ENCODE measurements at places on chromosomes 2 and 18.

DNA sequence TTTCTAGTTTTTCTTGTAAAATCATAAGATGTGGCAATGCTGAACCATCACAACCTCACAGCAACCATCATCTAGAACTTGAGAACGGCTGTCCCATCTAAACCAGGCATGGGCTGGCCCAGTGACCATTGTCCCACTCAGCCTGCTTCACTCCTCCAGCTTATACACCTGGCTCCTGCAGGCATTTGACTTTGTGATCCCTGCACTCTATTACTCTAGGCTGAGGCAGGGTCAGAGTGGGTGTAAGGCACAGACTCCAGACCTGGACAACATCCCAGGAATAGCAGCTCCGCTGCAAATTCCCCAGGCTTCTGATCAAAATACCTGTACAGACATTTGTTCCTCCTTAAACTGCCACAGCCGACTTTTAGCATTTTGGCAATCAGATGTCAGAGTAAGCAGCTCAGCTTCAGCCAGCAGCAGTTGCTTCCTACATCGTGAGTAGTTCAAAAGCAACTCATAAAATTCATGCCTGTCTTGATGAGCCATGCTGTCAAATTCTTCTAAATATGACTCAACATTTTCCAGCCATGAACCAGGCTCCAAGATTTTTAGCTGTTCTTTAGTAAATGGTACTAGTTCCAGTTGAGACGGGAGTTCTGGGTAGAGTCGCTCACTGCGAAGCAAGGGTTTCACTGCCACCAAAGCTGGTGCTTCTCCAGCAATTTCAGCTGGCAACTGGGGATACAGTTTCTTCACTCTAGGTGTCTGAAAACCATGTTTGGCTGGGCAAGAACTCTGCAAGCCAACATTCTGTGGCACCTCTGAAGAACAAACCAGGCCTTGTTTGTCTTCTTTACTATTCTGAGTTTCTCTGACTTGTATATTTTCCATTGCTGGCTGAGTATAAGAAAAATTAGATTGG is 12.8 kb downstream of the EPG5 start:
- DNase-seq = no peak

DNA sequence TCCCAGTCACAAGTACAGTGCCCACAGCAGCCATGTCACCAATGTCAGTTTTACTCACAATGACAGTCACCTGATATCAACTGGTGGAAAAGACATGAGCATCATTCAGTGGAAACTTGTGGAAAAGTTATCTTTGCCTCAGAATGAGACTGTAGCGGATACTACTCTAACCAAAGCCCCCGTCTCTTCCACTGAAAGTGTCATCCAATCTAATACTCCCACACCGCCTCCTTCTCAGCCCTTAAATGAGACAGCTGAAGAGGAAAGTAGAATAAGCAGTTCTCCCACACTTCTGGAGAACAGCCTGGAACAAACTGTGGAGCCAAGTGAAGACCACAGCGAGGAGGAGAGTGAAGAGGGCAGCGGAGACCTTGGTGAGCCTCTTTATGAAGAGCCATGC is 31.3 kb downstream of the COX7A2L start:
- no peak for DNase-seq

GRCh38 chr18:38241736-38242135 is 676.1 kb upstream of the CELF4 start:
- DNase-seq = no peak

GRCh38 chr18:78875016-78875777 is 104.4 kb upstream of the SALL3 start:
- DNase-seq = no peak

GRCh38 chr2:175218551-175218950 is 37.0 kb upstream of the ATP5MC3 start:
- DNase-seq = no peak

- DNase-seq = no peak
Measured at GRCh38 chr18:8794156-8794933, 89.0 kb downstream of the MTCL1 start.

DNA sequence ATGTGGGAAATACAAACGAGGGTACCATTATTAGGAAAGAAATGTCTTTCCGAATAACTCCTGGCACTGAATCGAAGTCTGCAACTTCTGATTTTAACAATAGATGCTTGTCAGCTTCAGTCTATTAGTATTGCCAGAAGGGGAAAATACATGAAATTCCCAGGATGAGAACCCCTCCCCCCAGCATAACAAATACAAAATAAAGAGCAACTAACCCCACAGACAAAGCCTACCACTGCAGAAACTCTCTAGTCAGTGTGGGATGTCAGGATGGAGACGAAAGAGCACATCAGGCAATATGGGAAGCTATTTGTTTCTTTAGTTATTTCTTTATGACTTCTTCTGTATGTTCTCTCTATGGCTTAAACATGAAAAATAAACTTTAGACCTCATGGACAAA is 365.0 kb upstream of the CDH2 start:
- DNase-seq = no peak

DNA sequence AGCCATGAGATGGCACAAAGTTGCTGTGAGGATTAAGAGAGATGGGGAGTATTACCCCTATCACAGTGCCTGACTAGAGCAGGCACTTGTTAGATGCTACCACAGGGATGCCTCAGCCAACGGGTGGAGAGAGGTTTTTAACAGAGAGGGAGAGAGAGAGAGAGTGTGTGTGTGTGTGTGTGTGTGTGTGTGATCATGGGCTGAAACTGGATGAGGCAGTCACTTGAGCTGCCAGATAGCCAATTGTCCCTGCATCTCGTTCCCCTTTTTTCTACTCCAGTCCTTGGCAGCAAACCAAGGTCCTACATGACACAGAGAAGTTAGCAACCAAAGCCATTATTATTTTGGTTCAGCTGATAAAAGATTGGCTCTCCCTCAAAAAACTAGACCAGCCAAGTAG is 3.0 kb downstream of the CD8A start:
- DNase-seq = no peak

- no peak for DNase-seq
Measured at GRCh38 chr2:102737431-102737830, 24.4 kb upstream of the TMEM182 start.

GRCh38 chr18:44817831-44818473 is 137.3 kb downstream of the SETBP1 start:
- DNase-seq = no peak

- no peak for DNase-seq
Measured at GRCh38 chr2:73896362-73897239, 3.8 kb downstream of the ACTG2 start.

GRCh38 chr2:197803033-197803444 is 1.4 kb upstream of the PLCL1 start:
- no peak for DNase-seq

GRCh38 chr2:166901336-166901735 is 13.1 kb downstream of the XIRP2 start:
- no peak for DNase-seq

DNA sequence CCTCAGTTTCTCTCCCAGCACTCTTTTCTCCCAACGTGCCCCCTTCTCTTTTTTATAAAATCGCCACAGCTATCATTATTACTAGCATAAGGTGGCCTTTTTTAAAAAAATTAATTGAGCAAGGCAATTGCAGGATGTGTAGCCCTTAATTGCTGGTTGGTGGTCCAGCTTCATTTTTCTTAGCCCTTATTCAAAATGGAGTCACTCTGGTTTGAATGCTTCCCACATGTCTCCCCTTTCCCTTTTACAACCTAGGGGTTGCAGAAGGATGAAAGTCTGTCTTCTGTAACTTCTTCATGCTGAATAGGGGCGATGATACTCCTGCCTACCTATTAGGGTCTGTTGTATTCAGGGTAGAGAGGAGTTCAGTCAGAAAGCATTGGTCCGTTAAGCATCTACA is 36.6 kb upstream of the PROKR1 start:
- DNase-seq = no peak

DNA sequence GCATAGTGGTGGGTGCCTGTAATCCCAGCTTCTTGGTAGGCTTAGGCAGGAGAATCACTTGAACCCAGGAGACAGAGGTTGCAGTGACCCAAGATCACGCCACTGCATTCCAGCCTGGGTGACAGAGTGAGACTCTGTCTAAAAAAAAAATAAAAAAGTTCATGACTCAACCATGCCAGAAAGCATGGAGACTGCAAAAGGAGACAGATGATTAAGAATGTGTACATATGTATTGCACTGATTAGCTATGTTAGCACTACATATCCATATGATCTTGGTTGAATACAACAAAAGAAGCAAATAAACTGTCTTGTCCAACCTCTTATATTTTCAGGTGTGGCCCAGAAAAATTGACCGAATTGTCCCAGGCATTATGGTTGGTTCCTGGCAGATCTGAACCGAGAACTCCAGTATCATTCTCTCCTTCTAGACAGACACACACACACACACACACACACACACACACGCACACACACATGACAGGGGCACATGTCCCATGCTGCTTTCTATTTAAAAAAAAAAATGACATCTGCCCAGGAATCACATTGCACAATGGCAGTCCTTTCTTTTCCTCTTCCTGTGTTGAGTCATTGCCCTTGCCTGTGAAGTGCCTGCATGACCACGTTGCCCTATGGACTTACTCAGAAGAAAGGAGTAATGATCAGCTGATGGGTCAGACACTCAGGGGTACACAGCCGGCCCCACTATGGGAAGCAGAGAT is 65.6 kb downstream of the MYCN start:
- no peak for DNase-seq

DNA sequence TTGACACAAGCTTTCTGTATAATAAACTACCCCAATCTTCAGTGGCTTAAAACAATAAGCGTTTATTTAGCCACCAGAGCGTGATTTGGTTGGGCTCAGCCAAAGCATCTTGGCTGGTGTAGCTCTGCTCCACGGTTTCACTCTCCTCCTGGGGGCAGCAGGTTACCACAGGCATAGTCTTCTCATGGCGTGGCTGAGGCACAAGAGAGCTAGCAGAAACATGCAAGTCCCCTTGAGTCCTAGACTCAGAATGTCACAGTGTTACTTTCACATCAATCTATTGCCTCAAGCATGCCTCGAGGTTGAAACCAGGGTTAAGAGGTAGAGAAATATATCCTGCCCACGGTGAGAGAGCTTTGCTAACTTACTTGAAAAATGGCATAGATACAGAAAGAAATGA is 19.9 kb upstream of the SLC9A2 start:
- DNase-seq = no peak

GRCh38 chr2:74146929-74147726 is 584 bp downstream of the BOLA3 start:
- DNase-seq = no peak

DNA sequence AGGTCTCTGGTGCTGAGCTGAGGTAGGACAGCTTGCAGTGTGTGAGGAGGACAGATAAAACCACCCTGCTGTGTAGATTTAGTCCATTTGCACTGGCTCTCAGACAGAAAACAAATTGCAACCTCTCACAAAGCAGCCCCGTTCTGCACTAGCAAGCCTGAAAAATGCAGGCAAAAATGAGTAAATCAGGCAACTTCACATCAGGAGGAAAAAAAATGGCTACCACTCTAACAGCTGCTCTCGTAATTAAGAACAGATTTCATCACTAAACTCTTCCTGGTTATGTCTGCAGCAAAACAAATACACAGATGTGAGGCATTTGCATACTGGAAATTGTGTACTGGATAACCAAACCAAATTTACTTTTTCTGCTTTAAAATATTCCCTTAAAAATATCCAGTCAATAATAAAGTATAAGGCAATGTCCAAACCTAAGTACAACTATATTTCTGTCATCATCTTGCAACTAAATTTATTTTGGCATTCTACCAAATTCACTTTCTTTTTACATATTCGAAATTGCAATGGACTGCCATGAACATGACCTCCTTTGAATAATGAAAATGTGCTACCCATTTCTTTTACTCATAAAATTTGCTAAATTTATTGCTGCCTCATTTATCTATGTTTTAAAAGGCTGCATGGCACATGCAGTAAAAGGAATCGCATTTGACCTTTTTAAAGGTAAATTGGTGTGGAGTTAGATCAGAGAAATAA is 157.4 kb downstream of the AFF3 start:
- no peak for DNase-seq

DNA sequence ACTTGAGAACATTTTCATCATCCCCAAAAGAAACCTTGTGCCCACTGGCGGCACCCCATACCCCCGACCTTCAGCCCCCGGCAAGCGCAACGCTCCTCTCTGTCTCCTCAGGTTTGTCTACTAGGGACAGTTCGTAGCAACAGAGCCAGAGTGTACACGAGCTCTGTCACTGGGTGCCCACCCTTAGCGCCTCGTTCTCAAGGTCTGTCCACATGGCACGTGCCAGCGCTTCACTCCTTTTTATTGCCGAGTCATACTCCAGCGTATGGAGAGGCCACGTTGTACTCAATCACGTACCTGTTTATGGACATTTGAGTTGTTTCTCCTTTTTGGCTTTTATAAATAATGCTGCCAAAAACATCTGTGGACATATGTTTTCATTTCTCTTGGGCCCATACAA is 30.3 kb upstream of the GPC1 start:
- DNase-seq = no peak

DNA sequence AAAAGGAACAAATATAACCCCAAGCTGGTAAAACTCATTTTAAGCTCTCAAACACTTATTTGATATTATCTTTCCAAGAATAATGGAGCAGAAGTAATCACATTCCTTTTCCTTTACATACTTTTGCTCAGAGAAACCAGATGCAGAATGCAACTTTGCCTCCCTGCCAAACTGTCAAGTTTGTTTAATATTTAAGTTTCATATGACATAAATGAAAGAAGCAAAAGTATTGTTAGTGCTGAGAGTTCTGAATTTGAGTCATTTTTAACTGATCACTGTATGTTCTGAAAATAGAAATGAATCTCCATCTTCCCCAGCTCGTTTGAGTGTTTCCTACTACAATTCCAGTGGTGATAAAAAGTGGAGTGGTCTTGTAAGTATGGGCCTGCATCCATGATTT is 423.4 kb downstream of the PID1 start:
- DNase-seq = no peak

GRCh38 chr2:27552941-27553340 is 29.9 kb upstream of the ZNF512 start:
- DNase-seq = no peak

GRCh38 chr2:162457046-162457445 is 113.1 kb downstream of the GCA start:
- no peak for DNase-seq

DNA sequence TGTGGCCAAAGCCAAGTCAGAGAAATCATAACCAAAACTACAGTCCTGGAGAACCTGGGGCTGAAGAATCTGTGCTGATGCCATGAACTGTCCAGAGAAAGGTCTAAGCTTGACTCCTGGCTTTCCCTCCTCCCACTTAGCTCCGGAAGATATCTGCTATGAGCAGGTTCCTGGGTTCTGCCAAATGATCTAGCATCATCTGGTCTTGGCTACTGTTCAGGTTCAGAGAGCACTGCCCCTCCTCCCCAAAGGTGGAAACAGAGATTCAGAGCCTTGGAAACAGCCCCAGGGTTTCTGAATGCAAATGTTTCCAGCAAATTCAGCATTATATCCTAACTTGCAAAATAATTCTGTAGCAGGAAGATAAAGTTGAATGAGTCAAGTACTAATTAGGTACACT is 219.2 kb upstream of the SP5 start:
- DNase-seq = no peak

- no peak for DNase-seq
Measured at GRCh38 chr2:69278366-69278765, 108.7 kb downstream of the GFPT1 start.

DNA sequence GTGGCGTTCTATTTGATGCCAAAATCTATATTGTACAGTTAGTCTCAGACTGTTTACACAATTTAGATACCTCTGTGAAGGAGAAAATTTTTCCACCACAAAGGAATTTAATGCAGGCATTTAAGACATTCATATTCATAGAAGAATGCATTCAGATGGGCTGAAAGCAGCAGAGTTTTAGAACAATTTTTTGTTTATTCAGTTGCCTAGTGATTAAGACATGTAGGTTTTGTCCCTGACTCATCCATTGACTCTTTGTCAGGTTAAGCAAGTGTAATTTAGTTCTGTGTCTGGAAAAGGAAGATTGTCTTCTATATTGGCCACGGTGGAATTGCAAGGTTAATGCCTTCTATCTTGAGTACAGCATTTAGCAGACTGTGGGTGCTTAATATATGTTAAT is 515.0 kb downstream of the PARD3B start:
- DNase-seq = no peak

Measured in activated naive CD4-positive, alpha-beta T cell (primary cell).